ENCODE measurements at places on chromosomes 11 and 22.

DNA sequence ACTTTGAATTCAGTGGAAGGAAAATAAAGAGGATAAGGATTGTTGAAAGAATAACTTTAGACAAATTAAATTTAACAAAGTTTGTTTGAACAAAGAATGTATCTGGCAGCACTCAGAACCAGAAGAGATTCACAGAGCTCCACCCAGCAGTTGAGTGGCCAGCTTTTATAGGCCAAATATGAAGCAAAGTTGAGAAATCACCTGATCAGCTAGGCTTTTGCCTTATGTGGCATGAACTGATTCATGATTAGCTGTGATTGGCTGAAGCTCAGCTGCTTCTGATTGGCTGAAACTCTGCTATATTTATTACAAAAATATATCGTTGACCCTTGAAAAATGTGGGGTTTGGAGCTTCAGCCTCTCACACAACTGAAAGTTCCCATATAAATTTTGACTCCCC, 62.6 kb downstream of the PIWIL4 start:
- no peak for DNase-seq

- no peak for DNase-seq
Observed at GRCh38 chr22:31607696-31608095, 54.3 kb downstream of the PISD start.

DNA sequence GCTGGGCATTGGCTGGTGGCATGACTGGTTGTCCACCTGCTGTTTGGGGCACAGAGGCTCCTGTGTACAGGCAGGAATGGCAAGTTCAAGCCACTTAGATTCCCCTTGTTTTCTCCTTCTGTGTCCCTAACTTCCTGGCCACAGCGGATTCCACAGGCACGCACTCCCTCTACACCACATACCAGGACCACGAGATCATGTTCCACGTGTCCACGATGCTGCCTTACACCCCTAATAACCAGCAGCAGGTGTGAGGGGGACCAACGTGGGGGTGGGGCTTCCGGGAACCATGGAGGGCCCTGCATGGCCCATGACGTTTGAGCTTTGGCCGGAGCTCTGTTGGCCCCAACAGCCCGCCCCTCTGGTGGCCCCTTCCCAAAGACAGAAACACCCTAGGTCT, 7.8 kb downstream of the SIPA1 start:
- DNase-seq, result no peak

DNA sequence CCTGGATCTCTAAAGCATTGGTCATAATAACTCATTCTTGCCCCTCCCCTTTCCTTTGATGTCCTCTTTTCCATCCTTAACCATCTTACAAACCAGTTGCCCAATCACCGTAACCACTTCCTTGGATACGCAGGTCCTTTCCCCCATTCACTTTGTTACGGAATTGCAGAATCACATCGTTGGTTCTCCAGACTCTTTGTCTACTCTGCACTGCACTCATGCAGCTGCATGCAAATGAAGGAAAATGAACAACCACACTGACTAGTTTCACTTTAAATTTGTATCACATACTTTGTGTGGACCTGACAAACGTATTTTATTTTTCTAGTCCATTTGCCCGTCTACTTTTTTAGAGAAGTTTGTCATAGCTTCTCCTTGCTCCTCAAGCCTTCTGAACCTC, 69.9 kb downstream of the SLC5A12 start:
- no peak for DNase-seq

DNA sequence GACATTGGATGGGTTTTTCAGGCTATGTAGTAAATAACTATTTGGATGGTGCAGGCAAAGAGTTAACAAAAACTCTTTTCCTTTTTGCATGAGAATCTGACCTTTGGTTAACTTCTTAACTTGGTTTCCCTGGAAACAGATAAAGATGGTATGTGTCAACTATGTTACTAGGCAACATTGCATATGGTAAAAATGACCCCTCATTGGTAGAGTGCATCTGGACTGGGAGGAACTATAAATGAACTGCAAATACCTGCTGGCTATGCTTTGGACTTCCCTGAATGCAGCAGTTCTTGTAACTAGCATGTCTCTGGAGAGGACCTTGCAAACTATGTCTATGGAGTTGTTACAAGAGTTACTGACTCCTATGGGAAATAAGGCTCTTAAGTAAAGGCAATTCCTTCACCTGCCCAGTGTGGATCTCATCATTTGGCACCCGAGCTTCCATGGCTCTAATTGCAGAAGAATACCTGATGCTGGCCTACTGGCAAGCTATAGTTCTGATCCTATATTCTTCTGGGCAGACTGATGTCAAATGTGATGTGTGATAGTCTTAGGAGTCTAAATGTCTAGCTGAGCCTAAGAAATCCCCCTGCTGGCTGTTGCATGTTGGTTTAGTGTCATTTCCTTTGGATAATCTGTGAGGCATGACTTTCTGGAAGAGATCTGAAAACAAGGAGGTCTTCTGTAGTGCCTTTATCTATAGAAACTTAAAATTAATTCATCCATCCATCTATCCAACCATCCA, 126.7 kb upstream of the MTMR2 start:
- DNase-seq, result no peak

GRCh38 chr11:8251616-8252295, 11.9 kb downstream of the LMO1 start:
- DNase-seq, result no peak

- DNase-seq, result no peak
Observed at GRCh38 chr11:60003729-60004128, 13.3 kb upstream of the OOSP4B start.

DNA sequence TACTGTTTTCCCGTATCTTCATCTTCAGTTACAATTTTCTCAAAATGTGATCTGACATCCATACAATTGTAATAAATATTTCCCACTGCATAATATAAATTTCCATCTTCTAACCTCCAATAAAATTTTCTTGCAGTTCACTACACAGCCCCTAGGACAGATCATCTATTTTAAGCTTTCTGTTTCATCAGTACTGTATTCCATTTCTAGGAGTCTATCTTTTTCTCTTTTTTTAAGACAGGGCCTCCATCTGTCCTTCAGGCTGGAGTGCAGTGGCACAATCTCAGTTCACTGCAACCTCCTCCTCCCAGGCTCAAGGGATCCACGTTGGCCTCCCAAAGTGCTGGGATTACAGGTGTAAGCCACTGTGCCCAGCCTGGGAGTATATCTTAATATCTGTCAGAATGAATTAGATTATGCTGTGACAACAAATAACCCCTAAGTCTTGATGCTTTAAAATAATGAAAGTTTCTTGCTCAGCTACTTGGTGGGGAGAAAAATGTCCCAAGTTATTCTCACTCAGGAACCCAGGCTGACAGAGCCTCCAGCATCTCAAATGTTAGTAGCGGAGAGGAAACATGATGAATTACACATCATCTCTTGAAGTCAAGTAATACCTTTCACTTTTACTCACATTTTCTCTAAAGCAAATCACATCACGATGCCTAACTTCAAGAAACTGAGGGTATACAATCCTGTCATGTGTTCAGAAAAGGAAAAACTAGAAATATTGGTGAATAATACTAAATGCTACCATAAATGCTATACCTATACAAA, 92.2 kb downstream of the BUD13 start:
- no peak for DNase-seq

DNA sequence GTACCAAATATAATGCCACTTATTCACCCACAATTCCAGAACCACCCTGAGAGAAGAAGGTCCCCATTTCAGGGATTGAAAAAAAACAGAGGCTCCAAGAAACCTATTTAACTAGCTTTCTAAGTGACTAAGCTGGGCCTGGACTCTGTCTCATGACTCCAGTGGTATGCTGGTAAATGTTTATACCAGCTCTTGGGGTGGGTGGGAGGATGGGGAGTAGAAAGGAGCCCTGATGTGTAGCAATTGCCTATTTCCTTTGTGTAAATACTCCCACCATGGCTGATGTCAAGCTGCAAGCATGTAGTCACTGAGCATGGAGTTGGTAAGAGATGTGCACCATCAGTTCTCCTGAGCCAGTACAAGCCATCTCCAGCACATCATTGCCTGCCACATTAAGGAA, 2.8 kb downstream of the PRG3 start:
- no peak for DNase-seq

- DNase-seq, result no peak
Observed at GRCh38 chr11:126919147-126919823, 81.3 kb downstream of the KIRREL3 start.

DNA sequence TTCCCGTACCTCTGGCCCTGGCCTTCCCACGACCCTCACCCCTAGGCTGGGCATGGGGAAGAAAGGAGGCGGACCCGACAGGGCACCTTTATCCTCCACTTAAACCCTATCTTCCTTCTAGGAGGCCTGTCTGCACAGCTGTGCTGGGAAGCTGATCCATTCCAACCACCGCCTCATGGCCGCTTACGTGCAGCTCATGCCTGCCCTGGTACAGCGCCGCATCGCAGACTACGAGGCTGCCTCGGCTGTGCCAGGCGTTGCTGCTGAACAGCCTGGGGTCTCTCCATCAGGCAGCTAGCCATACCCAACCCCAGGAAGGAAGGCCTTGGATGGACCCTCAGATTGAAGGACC, 599 bp downstream of the TIMM10B start:
- no peak for DNase-seq

DNA sequence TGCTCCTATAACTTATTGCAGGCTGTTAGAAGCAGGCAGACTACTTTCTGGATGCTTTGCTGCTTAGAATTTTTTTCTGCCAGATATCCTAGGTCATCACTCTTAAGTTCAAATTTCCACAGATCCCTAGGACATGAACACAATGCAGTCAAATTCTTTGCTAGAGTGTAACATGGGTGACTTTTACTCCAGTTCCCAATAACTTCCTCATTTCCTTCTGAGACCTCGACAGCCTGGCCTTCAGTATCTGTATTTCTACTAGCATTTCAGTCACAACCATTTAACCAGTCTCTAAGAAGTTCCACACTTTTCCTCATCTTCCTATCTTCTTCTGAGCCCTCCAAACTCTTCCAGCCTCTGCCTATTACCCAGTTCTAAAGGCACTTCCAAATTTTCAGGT, 60.4 kb upstream of the ZBED5 start:
- no peak for DNase-seq

- DNase-seq, result no peak
Observed at GRCh38 chr11:76797341-76798201, 14.4 kb downstream of the TSKU start.

DNA sequence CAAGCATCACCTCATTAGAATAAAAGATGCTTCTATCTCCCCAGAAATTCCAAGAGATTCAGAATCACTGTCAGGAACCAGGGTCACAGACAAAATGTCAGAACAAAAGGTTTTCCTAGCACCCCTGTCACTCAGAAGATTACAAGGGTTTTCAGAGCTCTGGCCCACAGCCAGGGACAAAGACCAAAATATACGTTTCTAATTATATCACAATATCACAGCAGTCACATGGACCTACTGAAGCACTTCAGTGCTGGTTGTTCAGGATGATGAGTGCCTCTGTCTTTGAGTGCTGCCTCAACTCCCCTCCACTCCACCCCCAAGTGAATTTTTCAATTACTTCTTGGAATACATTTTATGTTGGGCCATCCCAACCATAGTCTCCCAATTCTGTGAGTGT, 21.9 kb upstream of the RTL6 start:
- DNase-seq, result no peak

DNA sequence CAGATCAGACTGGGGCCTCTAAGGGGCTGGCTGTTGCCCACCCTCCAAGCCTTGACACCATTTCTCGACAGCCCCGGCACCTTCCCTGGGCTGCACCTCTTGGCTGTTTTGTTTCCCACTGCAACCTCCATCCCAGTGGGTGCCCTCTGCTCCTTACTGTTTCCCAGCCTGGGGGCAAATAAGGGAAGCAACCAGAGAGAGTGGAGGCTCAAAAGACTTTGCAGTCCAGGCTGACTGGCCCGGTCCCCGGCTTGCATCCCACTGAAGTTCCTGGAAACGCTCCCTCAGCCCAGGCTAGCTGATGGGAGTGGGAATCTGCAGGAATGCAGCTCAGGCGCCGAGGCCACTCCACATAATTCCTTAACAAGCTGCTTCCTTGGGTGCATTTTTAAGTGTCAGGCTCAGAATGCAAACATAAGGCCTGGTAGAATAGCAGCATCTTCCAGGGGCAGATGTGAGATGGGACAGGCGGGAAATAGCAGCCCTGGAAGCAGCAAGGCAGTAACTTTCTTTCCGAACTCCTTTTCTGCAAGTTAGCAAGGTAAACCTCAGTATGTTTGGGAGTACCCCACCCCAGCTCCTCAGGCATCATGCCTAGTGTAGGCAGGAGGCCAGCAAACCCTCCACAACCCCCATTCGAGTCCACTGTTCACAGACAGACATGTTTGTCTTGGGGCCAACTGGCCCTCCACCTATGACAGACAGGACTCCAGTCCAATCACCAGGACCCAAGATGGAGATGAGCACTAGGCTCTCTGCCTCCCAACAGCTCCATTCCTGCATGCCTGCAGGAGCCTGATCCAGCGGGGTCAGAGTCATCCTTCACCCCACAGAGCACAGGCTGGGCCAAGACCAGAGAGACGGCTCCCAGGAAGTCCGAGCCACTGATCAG, 39.3 kb downstream of the RPL27A start:
- no peak for DNase-seq

Measured in AG04450 (cell line).